Stimulated activated CD4-positive, alpha-beta T cell treated with anti-CD3 and anti-CD28 coated beads, Interleukin-1b, Interleukin-23, amount 100 ng/mL, for 1 hour (primary cell): ENCODE measurements at places on chromosomes 11 and 22.

DNA sequence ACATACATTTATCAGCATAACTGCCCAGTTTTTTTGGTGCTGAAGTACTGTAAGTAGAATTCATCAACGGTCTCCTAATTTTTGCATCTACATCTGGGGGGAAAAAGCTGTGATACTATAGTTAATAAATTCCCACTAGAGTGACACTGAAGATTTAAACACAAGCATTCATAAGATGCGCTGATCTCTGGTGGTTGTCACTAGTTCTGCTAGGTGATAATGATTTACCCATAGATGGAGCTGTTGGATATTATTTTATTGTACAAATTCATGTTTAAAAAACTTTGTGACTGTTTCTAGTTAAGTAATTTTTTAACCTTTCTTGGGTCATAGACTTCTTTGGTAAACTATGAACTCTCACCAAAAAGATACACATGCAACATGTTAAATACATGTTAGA lies 106.6 kb downstream of the EMSY start:
- DNase-seq = no peak

- DNase-seq = no peak
Observed at GRCh38 chr11:28259177-28259843, 151.1 kb downstream of the METTL15 start.

GRCh38 chr22:45206233-45206632 lies 34.5 kb downstream of the KIAA0930 start:
- DNase-seq = no peak

DNA sequence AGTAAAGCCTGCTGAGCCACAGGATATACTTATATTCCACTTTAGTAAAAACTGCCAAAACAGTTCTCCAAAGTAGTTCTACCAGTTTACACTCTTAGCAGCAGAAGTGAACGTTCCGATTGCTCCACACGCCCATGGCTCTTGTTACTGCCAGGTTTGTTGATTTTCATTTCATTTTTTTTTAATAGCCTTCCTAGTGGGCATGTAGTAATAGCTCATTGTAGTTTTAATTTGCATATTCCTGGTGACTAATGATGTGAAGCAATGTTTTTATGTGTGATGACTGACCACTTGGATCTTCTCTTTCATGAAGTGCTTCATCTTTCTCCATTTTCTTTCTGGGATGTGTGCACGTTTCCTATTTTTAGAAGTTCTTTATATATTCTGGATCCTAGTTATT lies 4.8 kb upstream of the C11orf97 start:
- DNase-seq = no peak

- no peak for DNase-seq
Observed at GRCh38 chr11:17542249-17542648, 2.0 kb downstream of the USH1C start.

DNA sequence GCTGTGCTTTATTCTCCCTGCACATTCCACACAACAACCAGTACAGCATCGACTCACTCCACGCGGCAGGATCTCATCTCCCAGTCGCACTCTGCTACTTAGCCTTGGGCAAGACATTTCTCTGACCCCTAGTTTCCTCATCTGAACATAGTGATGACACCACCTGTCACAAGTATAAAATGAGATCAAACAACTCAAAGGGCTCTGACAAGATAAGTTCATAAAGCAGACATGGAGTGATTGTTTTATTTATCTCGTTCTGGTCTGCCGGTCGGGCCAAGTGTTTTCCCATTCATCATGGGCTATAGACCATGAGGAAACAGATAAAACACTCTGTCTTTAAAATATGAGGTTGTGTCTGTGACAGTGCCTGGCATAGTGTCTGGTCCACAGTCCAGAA lies 35.0 kb downstream of the DSCAML1 start:
- no peak for DNase-seq

DNA sequence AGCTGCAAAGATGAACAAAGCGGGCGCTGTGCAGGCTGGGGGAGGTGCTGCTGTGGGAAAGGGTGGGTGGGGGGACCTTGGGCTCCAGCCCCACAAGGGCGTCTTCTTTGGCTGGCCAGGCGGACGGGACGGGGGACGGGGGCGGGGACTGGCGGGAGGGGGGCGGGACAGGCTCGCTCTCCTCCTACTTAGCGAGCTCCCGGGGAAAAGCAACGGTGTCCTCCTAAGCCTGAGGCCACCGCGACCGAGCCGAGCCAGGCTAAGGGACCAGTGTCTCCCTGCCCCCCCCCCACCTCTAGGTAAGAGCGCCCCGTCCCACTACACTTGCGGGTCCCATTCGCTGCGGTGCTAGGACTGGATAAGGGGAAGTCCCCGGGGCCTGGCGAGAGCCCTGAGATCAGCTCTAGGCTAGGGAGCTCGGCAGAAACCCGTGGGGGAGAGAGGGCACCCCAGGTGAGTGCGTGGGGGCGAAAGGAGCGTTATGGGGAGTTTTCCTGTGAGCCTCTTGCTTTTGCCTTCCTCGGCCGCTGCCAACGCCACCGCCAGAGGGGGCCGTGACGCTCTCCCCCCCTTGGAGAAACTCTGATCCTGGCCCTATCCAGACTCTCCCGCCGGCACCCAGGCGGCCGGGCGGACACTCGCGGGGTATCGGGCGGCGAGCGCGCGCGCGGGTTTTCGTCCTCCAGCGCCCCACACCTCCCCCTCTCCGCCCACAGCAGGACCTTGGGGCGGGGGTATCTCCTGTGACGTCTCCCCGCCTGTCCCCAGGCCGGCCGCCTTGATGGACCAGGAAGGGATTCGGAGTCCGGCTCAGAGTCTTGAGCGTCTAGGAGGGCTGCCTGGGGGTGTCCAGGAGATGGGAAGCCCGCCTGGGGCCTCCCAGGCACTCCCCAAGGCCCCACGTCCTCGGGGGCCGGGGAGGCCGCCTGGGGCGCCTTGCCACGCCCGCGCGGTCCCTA lies at the start of gene PHLDB1:
Gene PHLDB1 (plus strand): TSS at position 215 of the 959 bp plus-strand sequence. CDS start 6,222 bp downstream, outside the sequence.
- no peak for DNase-seq

GRCh38 chr11:75152651-75153427 lies 1.9 kb downstream of the SLCO2B1 start:
- no peak for DNase-seq
